ENCODE measurements at places on chromosomes 5 and 9.

DNA sequence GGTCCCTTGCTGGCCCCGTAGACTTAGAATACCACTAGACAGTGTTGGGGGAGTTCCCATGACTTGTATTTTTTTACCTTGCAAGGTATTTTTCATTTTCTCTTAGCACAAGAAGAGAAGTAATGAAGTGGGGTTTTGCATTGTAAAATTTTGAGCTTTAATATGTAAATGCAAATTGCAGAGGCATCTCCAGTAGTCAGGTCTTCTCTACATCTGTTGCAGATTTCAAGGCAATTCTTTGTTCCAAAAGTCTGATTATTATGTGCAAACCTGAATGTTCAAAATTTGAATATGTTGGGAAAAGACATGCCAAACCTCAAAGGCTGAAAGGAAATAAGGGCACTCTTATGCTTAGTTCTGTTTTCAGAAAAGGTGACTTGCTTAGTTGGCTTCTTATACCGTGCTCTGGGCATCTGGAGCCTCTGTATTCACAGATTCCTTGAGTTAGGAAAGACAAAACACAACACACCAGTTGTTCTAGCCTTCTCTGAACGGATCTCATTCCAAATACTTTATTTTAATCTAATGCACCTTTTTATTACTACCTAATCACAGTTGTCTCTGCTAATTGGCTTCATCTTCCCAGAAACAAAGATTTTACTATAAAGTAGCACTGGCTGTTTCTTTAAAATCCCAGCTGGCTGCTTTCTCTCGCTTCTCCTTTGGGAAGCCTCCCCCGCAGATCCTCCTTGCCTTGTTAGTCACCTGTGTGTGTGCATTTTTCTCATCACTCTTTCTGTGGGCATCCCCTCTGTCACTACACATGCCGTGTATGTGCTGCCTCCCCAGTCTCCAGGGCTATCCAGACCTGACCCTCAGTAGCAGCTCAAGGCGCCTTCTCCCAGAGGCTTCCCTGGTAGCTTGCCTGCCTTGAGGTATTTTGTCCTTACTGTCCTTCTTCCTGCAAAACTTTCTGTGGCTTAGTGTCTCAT lies 138.2 kb downstream of the TLE4 start:
- no peak for DNase-seq

GRCh38 chr5:132822650-132823480 lies 7.6 kb downstream of the SHROOM1 start:
- peak; percentile 24 for DNase-seq

DNA sequence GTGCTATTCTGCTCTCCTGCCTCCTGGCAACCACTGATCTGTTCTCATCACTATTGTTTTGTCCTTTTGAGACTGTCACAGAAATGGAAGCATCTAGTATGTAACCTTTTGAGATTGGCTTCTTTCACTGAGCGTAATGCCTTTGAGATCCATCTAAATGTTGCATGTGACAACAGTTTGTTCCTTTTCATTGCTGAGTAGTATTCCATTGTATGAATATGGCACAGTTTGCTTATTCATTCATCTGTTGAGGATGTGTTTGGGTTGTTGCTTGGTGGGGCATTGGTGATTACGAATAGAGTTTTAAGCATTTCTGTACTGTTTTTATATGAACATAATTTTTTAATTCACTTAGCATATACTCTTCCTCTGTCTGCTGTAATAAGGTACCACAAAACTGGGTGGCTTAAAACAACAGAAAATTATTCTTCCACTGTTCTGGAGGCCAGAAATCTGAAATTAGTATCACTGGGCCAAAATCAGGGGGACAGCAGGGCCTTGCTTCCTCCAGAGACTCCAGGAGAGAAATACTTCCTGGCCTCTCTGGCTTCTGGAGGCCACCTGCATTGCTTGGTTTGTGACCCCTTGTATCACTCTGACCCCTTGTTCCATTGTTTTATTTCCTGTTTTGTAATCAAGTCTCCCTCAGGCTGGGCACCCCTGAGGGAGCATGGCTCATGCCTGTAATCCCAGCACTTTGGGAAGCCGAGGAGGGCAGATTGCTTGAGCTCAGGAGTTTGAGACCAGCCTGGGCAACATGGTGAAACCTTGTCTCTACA lies 53.0 kb downstream of the EXOSC2 start:
- DNase-seq = no peak

DNA sequence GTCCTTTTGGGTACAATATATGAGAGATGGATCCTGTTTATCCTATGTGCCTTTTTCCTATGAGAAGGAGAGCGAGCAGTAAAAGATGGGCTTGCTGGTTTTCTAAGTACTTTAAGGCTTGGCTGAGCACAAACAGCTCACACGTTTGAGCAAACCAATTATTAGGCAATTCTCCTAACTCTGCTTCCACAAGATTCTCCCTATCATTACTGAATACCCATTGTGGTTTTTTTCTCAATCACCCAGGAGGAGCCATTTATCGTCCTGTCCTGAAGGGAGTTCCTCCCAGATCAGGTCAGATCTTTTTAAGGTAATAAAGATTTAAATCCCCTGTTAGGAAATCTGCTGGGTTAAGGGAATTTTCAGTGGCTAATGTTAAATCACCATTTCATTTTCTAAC lies 19.4 kb upstream of the C1QTNF3 start:
- no peak for DNase-seq

DNA sequence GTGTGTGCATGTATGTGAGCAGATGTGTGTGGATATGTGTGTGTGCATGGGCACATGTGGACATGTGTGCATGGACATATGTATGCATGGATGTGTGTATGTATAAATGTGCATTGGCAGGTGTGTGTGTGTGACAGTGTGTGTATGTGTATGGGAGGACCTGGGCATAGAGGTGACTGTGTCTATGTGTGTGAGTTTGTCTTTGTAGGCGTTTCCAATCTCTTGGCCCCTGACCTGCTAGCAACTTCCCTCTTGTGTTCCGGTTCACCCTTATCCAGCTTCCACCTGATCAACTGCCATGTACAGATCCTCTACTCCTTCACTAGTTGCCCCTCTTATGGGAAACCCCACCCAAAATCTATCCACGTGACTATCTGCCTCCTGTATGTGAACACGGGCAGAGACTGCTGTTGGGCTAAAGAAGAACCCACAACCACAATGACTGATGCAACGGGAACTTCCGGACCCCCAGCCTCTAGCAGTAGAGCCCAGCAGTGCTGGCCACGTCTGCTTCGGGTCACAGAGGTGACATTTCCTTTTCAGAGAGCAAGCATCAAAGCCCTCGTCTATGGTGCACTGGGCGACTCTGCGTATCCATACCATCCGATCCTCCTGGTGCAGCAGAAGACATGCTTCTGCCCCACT lies 24.9 kb upstream of the GADD45G start:
- no peak for DNase-seq

DNA sequence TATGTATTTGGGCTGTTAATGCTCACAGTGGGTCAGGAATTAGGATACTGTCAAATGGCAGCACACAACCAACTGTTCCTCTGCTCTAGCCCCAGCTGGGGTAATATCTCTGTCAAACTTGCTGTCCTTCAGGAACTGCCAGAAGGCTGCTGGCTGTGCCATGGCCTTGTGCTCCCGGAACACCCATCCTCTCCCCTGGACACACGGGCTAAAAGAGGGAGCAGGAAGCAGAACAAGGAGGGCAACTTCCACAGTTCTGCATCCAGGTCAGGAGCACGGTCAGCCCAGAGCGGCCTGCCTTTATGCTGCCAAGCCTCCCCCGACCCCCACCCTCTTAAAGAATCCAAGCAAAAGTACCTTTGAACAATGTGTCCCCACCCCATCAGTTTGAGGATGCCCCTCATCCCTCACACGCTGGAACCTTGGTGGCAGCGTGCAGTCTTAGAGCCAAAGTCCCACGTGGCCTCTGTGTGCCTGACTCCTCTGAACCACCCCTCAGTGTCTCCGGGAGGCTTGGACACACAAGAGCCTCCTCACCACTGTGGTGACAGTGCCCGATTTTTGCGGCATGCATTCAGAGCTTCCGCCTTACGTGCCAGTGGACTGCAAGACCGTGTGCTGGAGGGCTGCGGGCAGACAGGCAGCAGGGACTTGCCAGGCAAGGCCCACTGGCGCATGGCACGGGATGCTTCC lies 60.8 kb downstream of the PSMB7 start:
- DNase-seq = no peak

- peak; percentile 46 for DNase-seq
Observed at GRCh38 chr5:31469886-31470285, 62.0 kb downstream of the DROSHA start.
